ENCODE measurements at places on chromosomes 13 and 19.
A peak's percentile ranks its signal among the peaks of the same experiment; 100 is the strongest.

- no peak for DNase-seq
Measured at GRCh38 chr19:52658595-52658994, 20.4 kb upstream of the ZNF83 start.

DNA sequence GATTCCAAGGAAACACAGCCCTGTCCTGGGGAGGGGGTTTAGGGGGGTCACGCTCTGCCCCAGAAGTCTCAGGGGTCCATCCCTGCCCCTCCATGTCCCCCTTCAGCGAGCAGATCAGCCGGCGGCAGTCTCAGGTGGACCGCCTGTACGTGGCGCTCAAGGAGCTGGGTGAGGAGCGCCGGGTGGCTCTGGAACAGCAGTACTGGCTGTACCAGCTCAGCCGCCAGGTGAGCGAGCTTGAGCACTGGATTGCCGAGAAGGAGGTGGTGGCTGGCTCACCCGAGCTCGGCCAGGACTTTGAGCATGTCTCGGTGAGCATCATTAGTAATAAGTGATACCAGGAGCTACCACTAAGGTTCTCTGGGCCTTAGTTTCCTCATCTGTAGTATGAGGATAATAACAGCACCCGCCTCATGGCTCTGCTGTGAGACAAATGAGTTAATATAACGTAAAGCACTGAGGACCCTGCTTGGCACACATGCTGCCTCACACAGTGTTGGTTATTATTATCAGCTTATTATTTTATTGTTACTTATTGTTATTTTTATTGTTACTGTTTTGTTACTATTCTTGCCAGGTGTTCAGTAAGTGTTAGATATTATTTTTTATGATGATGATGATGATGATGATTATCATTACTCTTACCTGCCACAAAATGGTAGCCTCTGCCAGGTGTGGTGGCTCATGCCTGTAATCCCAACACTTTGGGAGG lies 20.5 kb upstream of the SHKBP1 start:
- DNase-seq: no peak

DNA sequence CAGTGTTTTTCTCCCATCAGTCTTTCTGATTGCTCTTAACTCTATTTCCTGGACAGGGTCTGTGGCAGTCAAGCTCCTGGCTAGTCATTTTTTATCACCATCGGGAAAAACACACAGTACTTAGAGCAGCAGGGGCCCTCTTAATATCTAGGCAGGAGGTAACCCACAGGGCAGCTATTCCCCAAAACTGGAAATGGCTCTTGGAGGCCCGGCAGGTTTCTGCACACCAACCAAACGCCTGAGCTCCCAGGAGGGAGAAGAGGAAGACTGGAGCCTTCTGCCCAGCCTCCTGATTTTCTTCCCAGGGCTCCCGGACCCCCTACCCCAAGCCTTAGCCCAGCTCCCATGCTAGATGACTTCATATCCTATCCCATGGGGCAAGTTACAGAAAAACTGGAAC lies 49.3 kb upstream of the VSTM2B start:
- no peak for DNase-seq

GRCh38 chr13:21324803-21325202 lies 134.3 kb downstream of the ZDHHC20 start:
- DNase-seq: no peak

DNA sequence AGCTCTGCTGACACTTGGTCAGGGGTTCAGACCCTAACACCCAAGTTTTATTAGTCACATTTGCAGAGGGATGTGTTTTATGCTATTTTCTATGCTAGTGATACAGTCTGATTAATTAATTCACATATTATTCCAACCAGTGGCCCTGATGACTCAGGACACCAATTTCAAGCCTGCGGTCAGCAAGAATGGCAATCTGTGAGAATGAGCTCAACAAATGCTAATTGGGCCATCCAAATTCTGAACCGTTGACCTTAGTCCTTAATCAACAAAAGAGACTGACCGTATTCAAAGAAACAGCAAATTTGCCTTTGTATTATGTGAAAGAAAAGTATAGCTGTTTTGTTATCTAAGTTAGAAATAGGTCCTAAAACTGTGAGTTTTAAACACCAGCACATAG lies 9.6 kb upstream of the KL start:
- DNase-seq: no peak

DNA sequence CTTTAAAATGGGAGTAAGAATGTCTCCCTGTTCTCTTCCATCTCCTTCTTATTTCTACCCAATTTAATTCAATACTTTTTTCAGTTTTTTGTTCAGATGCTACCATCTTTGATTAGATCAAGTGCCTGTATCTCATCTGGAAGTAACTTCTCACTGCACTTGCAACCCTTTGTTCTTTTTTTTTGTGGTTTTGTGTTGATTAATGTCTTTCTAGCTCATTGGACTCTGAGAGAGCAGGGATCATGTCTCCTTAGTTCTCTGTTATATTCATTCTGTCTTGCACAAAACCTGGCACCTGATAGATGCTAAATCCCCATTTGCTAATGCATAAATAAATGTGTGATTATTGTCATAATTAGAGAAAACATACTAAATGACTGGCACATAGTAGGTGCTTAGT lies 834 bp upstream of the ITGBL1 start:
- DNase-seq: no peak

GRCh38 chr19:56687031-56687430 lies 15.5 kb upstream of the ZNF835 start:
- DNase-seq: no peak

GRCh38 chr19:4582980-4583842 lies 23.7 kb upstream of the SEMA6B start:
- no peak for DNase-seq

DNA sequence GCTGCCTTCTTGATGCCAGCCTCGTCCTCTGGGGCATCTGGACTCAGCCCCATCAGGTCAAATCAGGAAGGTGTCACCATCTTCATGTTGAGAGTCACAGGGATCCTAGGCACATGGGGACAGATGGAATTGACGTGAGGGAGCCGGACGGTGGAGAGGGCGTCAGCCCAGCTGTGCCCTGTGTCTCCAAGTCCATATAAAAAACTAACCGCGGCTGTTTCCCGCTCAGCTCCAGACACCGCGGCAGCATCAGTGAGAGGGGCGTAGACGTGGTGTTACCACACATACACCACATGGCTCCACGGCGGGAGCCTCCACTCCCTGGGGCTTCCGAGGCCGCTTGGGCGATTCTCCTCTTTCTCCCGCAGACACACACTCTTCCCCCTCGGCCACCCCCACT lies 5.6 kb upstream of the PRR36 start:
- DNase-seq: no peak

- no peak for DNase-seq
Measured at GRCh38 chr19:55348317-55349034, 6.0 kb downstream of the COX6B2 start.

- no peak for DNase-seq
Measured at GRCh38 chr13:84377106-84377505, 494.8 kb upstream of the SLITRK1 start.

DNA sequence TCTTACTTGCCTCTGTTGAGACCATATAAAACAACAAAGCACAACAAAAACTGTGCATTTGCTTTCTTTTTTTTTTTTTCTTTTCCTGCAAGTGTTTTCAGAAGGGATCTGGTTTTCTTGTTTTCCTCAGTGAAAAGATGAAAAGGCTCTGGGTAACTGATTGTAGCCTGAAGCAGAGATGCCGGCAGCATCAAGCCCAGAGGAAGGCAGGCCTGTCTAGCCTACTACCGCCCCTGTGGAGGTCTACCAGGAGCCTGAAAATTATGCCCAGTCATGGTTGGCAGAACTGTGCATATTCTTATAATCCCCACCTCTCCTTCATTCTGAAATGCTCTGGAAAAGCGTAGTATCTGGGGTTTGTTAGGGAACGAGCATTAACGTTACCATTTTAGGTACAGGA lies 32.6 kb upstream of the MEDAG start:
- no peak for DNase-seq

GRCh38 chr19:2237051-2237868 lies 636 bp downstream of the SF3A2 start:
- DNase-seq: no peak

DNA sequence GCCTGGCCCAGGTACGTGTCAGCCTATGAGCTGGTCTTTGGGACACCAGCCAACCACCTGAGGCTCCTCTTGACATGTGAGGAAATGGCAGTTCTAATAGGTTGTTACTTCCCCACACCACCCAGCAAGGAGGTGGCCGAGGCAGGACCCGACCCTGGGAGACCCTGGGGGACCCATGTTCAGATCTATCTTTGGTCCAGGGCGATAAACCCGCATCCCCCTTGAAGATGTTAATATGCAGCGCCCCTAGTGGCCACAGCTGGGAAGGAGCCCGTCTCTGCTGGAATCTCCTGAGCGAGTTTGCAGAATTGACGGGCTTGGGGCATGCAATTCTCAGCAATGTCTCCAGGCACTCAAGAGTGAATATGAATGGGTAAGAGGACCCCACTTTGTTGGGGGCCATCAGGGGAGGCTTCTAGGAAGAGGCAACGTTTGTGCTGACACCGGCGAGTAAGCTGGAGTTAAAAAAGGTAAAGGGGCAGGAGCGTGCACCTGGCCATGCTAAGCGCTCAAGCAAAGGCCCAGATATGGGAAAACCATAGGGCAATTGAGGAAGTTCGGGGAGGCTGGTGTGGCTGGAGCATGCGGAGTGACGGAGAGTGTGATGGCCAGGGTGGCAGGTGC lies 1.5 kb upstream of the MYO1F start:
- peak; percentile 77 for DNase-seq

- DNase-seq: no peak
Measured at GRCh38 chr13:34748073-34748472, 194.0 kb upstream of the NBEA start.

DNA sequence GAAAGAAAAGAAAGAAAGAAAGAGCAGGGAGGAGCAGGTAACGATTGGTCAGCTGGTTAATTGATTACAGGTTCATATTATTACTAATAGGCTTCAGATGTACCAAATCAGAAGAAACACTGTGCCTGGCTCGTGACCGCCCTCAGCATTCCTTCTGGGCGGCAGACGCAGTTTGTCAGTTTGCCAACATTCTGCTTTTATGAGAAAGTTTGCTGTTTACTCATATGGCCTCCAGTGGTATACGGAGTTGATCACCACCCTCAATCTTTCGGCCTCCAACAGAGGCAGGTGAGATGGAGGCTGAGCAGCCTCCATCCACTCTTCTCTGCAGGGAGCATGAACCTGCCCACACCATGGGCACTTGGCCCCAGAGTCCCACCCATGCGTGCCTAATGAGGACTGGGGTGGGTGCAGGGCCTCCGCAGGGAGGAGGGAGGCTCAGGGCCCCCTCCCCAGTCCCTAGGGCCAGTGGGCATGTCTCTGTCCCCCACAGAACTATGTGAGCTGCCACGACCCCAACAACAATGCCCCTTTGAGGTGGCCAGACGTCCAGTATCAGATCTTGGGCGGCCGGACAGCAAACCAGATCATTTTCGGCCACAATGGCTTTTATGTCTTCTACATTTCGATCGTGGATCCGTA lies 8.8 kb downstream of the PRR22 start:
- DNase-seq: no peak

- DNase-seq: peak; percentile 30
Measured at GRCh38 chr19:13012690-13013608, 17.7 kb downstream of the NFIX start.

GRCh38 chr19:47671499-47671898 lies 41.7 kb upstream of the EHD2 start:
- DNase-seq: no peak

GRCh38 chr19:1250437-1251260 lies 2.3 kb downstream of the MIDN start:
- DNase-seq: no peak

DNA sequence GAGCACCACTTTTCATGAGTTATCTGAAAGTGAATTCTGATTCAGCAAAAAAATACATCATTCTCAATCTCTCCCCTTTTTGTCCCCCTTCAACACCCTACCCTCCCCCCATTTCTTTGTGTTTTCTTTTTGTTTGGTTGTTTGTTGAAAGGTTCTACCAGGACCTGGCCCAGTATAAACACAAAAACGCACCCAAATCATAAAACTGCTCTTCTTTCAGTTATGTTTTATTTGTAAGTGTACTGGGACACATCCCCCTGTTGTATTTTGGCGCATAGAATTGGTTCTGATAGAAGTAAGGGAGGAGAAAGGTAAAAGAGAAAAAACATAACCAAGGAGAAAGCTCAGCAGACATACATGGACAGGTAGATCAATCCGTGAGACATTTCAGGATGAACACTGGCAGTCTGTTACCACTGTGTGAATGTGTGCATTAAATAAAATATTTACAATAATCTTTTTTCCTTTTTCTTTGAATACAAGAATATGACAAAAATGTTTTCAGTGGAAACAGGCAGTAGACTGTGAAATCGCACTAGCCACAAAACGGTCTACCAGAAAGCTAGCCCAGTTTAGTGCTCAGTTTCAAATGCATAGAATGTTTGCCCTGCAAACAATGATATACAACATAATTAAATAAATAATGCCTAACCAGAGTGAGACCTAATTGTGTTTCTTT lies 4.2 kb downstream of the POU4F1 start:
- no peak for DNase-seq

DNA sequence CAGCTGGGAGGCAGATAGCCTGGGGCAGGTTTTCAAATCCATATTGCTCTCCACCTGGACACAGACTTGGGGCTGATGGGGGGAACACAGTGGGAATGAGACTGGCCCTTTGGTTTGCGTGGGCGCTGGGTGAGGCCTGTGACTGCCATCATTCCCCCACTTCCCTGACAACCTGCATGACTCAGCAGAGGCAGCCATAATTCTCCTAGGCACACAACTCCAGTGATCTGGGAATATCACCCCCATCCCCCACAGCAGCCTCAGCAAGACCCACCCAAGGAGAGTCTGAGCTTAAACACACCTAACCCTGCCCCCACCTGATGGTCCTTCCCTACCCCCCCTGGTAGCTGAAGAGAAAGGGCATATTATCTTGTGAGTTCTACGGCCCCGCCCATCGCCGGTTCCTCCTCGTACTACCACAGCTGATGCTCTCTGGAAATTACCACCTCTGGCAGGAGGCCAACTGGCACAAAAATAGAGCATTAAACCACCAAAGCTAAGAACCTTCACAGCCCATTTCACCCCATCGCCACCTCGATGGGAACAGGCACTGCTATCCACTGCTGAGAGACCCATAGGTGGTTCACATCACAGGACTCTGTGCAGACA lies 71.0 kb downstream of the RNF17 start:
- DNase-seq: no peak

DNA sequence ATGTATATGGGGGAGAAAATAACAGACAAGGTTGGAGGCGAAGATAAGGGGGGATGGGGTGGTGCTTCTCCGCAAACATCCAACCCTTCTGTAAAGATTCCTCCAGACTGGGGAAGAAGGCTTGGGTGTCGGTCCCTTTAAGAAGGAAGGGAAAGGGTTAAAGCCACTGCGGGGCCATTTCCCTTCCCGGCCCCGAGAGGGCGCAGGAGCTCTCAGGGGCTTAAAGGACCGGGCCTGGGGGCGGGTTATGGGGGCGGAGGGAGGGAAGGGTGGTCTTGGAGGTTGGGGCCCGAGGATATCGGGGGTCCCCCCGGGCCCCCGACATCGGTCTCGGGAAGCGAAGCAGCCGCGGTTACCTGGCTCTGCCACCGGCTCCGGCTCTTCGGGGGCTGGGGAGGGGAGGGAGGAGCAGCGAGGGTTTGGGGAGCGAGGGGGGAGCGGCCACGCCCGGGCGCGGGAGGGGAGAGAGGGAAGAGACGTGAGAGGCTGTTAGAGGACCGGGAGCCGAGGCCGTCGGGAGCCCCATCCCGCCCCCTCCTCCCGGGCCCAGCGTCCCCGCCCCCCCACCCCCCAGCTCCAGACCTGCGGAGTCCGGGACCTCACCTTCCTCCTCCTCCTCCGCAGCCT lies 2.8 kb downstream of the TNNT1 start:
- no peak for DNase-seq

- DNase-seq: no peak
Measured at GRCh38 chr19:12346896-12347295, 13.5 kb upstream of the ZNF563 start.

- DNase-seq: no peak
Measured at GRCh38 chr19:54470276-54470887, 2.7 kb downstream of the CDC42EP5 start.

Measured in stimulated activated CD4-positive, alpha-beta T cell treated with anti-CD3 and anti-CD28 coated beads, Interleukin-1b, Interleukin-23, amount 100 ng/mL, for 4 hours (primary cell).